HAP-1 (cell line): ENCODE measurements at places on chromosomes 3 and 15.

GRCh38 chr3:51391566-51392354, 675 bp downstream of the RBM15B start:
- no peak for DNase-seq

DNA sequence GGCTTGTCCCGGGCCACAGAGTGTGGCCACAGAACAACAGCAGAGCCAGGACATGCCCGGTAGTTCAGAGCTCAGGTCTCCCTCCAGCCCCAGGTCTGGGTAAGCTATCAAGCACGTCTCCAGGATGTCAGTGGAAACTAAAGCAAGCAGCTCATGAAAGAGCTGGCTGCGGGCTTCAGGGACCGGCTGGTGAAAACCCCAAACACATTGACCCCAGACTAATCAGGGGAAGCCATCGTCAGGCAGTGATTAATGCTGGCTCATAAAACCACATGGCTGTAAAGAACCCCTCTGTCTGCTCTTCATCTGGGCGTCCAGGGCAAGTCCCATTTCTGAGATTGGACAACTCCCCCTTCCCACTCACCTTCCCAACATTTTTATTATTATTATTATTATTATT, 37.8 kb downstream of the LMCD1 start:
- no peak for DNase-seq

DNA sequence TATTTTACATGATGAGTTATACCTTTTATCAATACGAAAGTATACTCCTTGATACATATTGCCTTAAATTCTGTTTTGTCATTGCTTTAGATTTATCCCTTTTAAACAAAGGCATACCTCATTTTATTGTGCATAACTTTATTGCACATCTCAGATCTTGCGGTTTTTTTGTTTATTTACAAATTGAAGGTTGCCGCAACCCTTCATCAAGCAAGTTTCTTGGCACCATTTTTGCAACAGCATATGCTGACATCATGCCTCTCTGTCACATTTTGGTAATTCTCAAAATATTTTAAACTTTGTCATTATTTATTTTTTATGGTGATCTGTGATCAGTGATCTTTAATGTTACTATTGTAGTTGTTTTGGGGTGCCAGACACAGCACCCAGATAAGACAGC, 20.9 kb downstream of the SNRK start:
- DNase-seq, result no peak

GRCh38 chr3:25803833-25804232, 13.9 kb downstream of the OXSM start:
- peak; percentile 57 for DNase-seq

- DNase-seq, result peak; percentile 62
Measured at GRCh38 chr15:92797168-92798052, 102.7 kb upstream of the CHD2 start.

- DNase-seq, result peak; percentile 8
Measured at GRCh38 chr15:92901995-92902394, 1.9 kb downstream of the CHD2 start.

GRCh38 chr15:48406911-48407310, 75.7 kb downstream of the DUT start:
- DNase-seq, result peak; percentile 25

- no peak for DNase-seq
Measured at GRCh38 chr15:60710656-60711055, 231.7 kb upstream of the ICE2 start.

- DNase-seq, result no peak
Measured at GRCh38 chr3:109982201-109982600, 644.9 kb upstream of the DPPA4 start.

GRCh38 chr3:39261726-39262125, 18.1 kb downstream of the CX3CR1 start:
- DNase-seq, result no peak

GRCh38 chr3:47849699-47850563, 47.0 kb downstream of the DHX30 start:
- no peak for DNase-seq

DNA sequence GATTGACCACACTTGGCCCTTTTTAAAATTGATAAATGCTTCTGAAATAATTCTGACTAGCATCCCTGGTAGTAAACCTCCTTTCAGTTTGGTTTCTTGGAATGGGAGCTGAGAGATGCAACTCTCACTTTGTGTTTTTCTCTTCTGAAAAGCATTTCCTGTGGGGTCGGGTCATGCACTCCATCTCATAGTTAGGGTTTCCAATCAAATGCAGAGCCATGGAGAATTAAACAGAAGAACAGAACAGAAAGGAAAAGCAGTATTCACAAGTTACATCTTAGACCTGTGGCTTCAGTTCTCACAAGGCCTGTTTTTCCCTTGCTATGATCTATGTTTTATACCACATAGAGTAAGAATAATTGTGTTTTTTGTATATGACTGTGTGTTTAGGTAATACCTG, 39.7 kb downstream of the SENP2 start:
- DNase-seq, result no peak

DNA sequence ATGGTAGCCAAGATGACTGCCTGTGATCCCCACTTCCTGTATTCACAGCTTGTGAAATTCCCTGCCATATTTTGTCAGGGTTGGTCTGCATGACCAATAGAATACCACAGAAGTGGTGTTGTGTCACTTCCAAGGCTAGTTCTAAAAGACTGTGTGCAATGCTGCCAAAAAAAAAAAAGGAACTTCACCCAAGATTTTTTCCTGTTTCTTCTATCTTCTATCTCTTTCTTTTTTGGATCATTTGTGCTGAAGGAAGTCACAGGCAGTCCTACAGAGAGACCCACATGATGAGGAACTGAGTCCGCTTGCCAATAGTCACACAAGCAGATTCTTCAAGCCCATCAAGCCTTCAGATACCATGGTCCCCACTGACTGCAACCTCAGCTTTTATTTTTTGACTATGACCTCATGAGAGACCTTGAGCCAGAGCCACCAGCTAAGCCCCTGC, 18.1 kb upstream of the RAF1 start:
- no peak for DNase-seq

DNA sequence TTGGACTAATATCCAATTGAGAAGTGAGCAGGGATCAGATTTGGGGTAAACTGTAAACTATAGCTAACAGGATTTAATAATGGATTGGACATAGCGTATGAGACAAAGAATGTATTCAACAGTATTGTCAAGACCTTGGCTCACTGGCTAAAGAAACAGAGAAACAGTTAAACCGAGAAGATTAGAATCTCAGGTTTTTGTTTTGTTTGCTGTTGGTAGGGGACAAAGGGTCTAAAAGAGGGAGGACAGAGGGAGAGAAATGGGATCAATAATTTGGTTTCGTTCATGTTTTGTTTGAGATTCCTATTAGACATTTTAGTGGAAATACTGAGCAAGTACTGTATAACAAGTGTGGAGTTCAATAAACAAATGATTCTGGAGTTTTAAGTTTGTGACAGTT, 28.6 kb downstream of the CLDN1 start:
- no peak for DNase-seq

GRCh38 chr3:172125053-172125452, 85.7 kb downstream of the FNDC3B start:
- DNase-seq, result no peak

DNA sequence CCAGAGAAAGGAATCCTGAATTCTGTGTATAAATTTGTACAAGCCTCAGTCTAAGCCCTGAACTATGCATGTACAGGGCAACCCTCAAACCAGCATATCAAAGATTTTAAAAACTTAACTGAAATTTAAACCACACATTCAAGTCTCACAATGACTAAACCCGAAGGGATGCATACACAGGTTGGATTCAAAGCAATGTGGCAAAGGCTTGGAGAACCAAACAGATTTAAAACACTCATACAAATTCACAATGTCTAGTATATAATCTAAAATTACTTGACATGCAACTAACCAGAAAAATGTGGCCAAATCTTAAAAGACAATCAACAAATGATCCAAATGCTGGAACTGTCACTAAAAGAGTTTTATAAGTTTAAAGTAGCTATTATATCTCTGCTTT, 36.4 kb downstream of the CEP152 start:
- no peak for DNase-seq

DNA sequence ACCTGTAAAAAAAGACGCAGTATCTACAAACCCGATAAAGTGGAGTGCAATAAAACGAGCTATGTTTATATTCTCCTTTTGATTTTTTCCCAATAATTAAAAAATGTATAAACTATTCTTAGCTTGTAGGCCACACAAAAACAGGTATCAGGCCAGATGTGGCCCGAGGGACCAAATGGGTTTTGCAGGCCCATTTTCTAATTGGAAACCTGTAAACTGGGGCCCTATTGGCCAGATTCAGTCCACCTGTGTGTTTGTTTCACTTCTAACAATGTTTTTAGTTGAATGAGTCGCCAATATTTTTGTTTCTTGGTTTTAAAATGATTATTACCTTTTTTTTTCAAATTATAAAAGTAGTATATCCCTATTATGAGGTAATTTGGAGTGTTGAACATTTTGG, 29.7 kb downstream of the ZBTB38 start:
- DNase-seq, result no peak

DNA sequence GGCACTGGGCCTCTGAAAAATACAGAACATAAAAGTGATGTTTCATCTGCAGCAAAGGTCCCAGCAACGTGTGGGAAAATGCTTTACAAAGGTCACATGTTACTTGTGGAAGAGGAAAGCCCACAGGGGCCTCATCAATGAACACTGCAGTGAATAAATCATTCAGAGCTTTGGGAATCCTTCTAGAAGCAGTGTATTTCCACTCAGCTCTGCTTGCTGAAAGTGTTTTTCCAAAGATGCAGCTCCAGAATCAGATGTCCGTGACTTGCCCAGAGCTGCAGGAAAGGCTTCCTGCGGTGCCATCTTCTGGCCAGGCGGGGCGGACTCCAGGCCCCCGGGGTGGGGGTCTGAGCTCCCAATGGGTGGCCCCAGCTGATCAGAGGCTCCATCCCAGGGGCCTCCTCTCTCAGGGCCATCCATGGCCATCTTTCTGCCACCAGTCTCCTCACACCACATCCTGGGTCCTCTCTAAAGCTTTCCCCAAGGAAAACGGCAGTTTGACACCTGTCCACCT, 81.5 kb downstream of the C3orf70 start:
- no peak for DNase-seq

GRCh38 chr15:98651036-98651481, 2.7 kb downstream of the IGF1R start:
- DNase-seq, result no peak

GRCh38 chr3:184145111-184145524, 10.0 kb downstream of the EIF2B5 start:
- DNase-seq, result no peak

- DNase-seq, result no peak
Measured at GRCh38 chr3:142963516-142964448, at the start of gene PAQR9. Gene PAQR9 (minus strand): TSS chr3:142963674. CDS start chr3:142963336, 338 bp downstream.

DNA sequence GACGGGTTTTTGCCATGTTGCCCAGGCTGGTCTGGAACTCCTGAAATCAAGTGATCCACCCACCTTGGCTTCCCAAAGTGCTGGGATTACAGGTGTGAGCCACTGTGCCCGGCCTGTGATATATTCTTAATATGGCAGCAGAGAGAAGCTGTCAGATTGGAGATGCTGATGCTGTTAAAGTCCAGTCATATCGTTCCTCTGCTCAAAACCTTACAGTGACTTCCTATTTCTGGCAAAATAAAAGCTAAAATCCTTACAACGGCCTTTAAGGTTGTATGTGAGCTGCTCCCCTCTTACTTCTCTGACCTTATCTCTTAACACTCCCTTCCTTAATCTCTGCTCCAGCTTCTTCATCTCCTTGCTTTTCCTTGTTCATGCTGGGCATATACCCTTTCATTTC, 26.6 kb upstream of the MGA start:
- DNase-seq, result no peak

- DNase-seq, result peak; percentile 53
Measured at GRCh38 chr3:183518491-183519251, 36.8 kb downstream of the KLHL6 start.

- DNase-seq, result no peak
Measured at GRCh38 chr15:101521591-101521990, 32.1 kb upstream of the PCSK6 start.

DNA sequence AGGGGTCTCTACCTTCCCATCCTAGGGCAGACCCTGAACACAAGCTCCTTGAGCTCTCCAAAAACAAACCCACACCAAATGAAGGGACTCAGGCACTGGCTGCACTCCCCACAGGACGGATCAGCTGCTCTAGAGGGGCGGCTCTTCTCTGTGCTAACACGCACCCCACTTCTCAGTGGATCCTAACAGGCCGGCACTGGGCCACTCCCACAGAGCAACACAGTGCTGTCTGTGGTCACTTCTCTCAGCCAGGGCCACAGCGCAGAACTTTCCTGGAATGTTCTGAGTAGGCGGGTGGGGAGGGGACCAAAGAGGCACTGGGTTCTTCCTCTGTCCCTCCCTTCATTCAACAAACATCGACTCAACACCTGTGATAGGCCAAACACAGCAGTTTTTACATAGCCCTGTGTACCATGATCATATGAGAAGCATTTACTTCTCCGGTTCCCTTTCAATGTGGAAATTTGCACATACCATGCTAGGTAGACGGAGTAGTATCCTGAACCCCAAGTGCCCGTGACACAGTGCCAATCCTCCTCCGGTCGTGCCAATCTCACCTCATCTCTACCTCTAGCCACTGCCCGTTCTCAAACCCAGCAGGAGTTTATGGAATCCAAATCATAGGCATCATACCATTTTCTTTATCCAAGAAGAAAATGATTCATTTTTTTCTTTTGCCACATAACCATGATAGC, 98.1 kb downstream of the LRIG1 start:
- no peak for DNase-seq

DNA sequence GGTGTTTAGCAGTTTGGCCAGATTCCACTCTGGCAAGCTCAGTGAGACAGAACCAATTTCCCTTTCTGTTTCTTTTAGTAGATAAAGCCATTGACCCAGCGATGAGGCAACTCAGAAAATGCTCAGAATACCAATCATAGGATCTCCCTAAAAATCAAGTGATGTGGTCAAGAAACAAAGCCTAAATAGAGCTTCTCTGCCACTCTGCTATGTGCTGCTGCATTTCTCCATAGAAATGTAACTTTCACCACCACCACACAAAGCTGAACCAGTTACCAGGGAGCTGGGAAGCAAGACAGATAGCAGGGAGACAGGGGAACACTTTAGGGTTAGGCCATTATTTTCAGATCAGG, 109.8 kb downstream of the RPL22L1 start:
- no peak for DNase-seq

DNA sequence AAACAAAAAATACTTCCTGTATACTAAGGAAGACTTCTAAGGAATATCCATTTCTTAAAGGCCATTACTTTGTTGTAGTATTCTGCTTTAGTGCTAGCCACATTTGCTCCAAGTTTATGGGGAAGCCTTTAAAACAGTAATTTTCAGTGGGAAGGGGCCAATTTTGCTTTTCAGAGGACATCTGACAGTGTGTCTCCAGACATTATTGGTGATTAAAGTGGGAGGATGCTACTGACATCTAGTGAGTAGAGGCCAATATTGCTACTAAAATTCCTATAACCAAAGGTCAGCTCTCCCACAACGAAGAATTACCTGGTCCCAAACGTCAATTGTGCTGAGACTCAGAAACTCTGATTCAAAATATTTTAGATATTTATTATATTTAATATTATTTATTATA, 24.8 kb downstream of the SLC28A2 start:
- DNase-seq, result peak; percentile 42

GRCh38 chr15:87597346-87598052, 659.0 kb downstream of the NTRK3 start:
- no peak for DNase-seq
